Activated CD4-positive, alpha-beta T cell treated with anti-CD3 and anti-CD28 coated beads, Interleukin-2, amount 10 ng/mL, durations not matched to agents 7 days and 5 days (primary cell): ENCODE measurements at places on chromosomes 16 and 17.
A peak's percentile ranks its signal among the peaks of the same experiment; 100 is the strongest.

DNA sequence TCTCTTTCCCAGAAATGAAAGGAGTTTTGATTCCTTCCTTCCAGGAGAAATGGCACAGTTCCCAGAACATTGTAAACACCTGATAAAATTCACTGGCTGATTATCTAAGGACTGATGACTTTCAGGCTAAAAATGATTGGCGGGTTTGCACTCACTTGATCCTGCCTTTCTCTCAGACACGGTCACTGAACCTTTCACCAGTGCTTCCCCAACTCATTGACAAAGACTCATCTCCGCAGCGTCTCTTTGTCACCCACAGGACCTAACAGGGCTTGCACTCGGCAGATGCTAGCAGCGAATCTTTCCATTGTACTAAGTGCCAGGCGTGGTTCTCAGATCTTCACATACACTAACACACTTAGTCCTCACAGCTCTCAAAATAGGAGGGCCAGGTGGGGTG lies 7.3 kb upstream of the DHRS7C start:
- no peaks in the 10 kb centered on the region for H3K4me1 ChIP-seq
- no peaks in the 10 kb centered on the region for H3K36me3 ChIP-seq
- no peak overlapping the region for H3K4me3 ChIP-seq
- H3K27ac ChIP-seq = no peak overlapping the region

DNA sequence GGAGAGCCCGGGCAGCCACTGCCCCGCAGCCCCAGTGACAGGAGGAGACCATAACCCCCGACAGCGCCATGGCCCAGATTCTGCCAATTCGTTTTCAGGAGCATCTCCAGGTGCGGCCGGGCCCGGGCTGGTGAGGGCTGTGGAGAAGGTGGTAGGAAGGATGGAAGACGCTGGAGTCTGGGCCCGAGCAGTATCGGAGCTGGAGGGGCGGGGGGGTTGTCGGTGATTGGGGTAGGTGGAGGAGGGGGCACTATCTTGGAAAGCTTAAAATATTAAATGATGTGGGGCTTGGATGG lies 317 bp downstream of the CLTC start:
- peaks cover 18% of the 10 kb centered on the region for H3K36me3 ChIP-seq
- peak overlapping the region; percentile 99 for H3K27ac ChIP-seq
- DNase-seq = no peak
- no peaks in the 10 kb centered on the region for H3K27me3 ChIP-seq
- H3K4me1 ChIP-seq = peaks cover 57% of the 10 kb centered on the region

- H3K36me3 ChIP-seq = no peaks in the 10 kb centered on the region
- H3K27me3 ChIP-seq = no peaks in the 10 kb centered on the region
- no peak overlapping the region for H3K27ac ChIP-seq
- peak; percentile 32 for DNase-seq
- no peaks in the 10 kb centered on the region for H3K4me1 ChIP-seq
- no peak overlapping the region for H3K4me3 ChIP-seq
Observed at GRCh38 chr17:12180644-12181261, 160.1 kb downstream of the MAP2K4 start.

DNA sequence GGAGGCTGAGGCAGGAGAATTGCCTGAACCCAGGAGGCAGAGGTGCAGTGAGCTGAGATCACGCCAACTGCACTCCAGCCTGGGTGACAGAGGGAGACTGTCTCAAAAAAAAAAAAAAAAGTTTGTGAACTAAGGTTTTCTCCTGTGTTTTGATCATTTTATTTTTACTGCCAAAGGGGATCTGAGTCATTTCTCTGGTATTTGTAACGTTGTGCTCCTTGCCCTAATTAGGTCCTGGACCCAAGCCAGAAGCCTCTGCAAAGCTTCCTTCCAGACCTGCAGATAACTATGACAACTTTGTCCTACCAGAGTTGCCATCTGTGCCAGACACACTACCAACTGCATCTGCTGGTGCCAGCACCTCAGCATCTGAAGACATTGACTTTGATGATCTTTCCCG lies 32.1 kb downstream of the IST1 start:
- no peak for DNase-seq
- H3K27ac ChIP-seq = no peak overlapping the region
- peaks cover 15% of the 10 kb centered on the region for H3K4me1 ChIP-seq
- H3K4me3 ChIP-seq = no peak overlapping the region

DNA sequence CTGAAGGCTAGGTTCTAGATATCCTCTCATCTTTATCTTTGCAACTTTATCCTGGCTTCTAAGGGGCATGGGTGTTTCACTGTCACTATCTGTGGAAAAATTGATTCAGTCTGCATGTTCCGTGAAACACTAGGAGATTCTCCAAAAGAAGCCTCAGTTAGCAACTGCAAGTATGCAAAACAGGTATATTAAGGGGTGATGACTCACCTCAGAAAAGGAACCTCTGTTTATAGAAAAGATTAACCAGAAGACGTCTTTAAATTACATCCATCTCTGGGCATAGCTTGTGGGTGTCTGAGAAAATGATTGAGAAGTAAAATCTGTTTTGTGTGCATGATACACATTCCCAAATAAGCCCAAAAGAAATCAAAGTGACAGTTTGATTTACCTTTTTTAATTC lies 353.8 kb upstream of the HSBP1 start:
- no peaks in the 10 kb centered on the region for H3K36me3 ChIP-seq
- DNase-seq = no peak
- H3K27me3 ChIP-seq = no peaks in the 10 kb centered on the region
- H3K27ac ChIP-seq = no peak overlapping the region
- H3K4me1 ChIP-seq = no peaks in the 10 kb centered on the region

DNA sequence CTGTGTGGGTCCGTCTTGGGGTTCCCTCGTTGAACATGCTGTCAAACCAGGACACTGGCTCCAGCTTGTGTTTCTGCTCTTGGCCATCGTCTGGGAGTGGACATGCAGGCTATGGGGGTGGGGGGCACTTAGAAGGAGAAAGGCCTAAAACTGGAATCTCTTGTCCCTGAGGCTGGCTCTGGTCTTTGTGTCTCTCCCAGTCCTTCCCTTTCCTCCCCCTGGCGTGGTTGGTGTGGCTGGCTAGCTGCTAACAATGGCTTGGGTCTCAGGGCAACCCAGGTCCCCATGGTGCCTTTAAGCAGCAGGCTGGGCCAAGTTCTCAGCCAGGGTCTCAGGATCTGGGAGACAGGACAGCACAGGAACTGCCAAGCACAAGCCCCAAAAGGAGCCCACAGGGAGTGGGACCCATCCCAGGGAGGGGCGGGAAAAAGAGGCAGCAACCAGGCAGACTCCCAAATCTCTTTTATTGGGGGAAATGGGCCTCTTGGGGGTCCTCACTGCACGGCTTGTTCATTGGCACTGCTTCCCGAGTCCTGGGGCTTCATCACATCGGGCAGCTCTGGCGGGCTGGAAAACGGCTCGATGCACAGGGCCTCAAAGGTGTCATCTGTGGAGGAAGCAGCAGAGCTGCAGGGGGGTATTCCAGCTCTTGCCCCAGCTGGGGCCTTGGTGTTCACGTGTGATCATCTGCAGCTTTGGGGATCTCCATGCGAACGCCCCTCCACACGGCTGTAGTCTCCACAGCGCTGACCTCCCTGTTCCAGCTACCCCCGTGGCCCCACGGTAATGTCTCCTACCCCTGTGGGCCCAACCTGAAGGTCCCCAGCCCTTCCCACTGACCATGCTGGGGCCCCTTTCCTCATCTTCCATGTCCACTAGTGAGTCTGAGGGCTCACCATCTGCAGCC lies 5.3 kb downstream of the ELOB start:
- H3K27ac ChIP-seq = no peak overlapping the region
- no peak for DNase-seq
- peaks cover 55% of the 10 kb centered on the region for H3K36me3 ChIP-seq
- H3K4me3 ChIP-seq = no peak overlapping the region
- H3K4me1 ChIP-seq = peaks cover 21% of the 10 kb centered on the region

DNA sequence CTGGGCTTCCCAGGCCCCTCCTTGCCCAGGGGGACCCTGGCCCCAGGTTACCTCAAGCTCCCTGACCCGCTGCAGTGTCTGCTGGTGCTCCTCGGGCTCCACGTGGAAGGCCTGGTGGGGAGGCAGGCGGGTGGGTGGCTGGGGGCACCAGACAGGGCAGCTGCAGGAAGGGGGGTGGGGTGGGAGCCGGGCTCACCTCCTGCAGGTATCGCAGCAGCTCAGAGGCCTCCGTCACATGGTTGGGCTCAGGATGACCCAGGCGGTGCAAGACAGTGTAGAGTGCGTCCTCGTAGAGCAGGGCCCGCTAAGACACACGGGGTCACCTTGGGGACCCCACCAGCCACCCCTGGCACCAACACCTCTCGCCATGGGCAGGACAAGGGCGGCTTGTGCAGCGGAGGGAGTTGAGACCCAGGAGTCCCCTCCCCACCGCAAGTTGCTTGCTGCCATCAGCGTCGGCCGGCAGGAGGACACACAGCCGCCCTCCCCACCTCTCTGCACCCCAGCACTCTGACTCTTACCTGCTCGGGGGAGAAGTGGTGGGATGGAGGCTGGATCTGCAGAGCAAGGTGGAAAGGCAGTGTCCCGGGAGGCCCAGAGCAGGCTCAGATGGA lies 1.1 kb downstream of the UNC13D start:
- peaks cover 24% of the 10 kb centered on the region for H3K4me1 ChIP-seq
- H3K27me3 ChIP-seq = no peaks in the 10 kb centered on the region
- peak overlapping the region; percentile 95 for H3K4me3 ChIP-seq
- DNase-seq = peak; percentile 45
- H3K27ac ChIP-seq = peak overlapping the region; percentile 98

- no peak overlapping the region for H3K4me3 ChIP-seq
- no peaks in the 10 kb centered on the region for H3K4me1 ChIP-seq
- peaks cover 8% of the 10 kb centered on the region for H3K27me3 ChIP-seq
- H3K36me3 ChIP-seq = no peaks in the 10 kb centered on the region
- no peak for DNase-seq
- H3K27ac ChIP-seq = no peak overlapping the region
Observed at GRCh38 chr17:7823581-7824001, 10.4 kb upstream of the KDM6B start.

GRCh38 chr16:74448990-74449389 lies 27.7 kb upstream of the CLEC18B start:
- DNase-seq = no peak
- peaks cover 3% of the 10 kb centered on the region for H3K4me1 ChIP-seq
- H3K27ac ChIP-seq = no peak overlapping the region
- no peaks in the 10 kb centered on the region for H3K27me3 ChIP-seq
- no peak overlapping the region for H3K4me3 ChIP-seq

- no peak overlapping the region for H3K4me3 ChIP-seq
- H3K27ac ChIP-seq = no peak overlapping the region
- H3K27me3 ChIP-seq = no peaks in the 10 kb centered on the region
- peaks cover 2% of the 10 kb centered on the region for H3K4me1 ChIP-seq
Observed at GRCh38 chr17:61005358-61005757, 327.7 kb downstream of the BCAS3 start.

DNA sequence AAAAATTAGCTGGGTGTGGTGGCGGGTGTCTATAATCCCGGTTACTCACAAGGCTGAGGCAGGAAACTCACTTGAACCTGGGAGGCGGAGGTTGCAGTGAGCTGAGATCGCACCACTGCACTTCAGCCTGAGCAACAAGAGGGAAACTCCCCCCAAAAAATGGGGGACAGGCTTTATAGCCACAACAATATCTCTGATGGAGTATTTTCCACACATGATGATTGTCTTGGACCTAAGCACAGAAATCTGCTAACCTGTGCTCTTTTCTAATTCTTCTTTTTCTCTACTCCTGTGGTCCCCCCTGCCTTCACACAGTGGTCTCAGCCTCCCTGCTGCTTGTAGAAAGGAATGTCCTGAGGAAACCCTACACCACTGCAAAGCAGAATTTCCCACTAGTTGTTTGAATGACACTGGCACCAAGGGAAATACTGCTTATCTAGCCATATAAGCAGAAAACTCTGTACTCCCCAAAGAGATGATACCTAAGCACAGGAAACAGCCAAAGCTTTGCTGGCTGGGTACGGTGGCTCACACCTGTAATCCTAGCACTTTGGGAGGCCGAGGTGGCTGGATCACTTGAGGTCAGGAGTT lies 117.6 kb downstream of the USP31 start:
- H3K27ac ChIP-seq = no peak overlapping the region
- no peak for DNase-seq
- no peaks in the 10 kb centered on the region for H3K36me3 ChIP-seq
- no peaks in the 10 kb centered on the region for H3K4me1 ChIP-seq

DNA sequence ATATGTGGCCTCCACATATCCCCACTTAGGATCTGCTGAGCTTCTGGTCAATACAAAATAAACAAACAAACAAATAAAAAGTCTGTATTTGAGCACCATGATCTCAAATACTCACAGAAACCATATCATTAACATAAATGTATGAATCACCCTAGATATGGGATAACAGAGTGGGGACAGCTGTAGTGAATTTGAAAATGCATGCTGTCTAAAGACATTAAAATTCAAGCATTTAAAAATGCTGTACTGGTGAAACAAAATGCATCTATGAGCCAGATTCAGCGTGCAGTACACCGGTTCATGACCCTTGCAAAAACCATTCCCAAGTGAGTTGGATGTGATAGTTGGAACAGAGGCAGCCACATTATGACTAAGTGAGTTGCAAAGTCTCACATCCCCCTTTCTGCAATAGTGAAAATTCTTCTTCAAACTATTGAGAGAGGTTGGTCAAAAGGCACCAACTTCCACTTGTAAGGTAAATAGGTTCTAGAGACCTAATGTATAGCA lies 12.3 kb downstream of the GRIN2A start:
- no peaks in the 10 kb centered on the region for H3K4me1 ChIP-seq
- DNase-seq = no peak
- peaks cover 17% of the 10 kb centered on the region for H3K27me3 ChIP-seq
- no peak overlapping the region for H3K4me3 ChIP-seq
- no peaks in the 10 kb centered on the region for H3K36me3 ChIP-seq

- no peak overlapping the region for H3K27ac ChIP-seq
- no peak for DNase-seq
- no peak overlapping the region for H3K4me3 ChIP-seq
- H3K27me3 ChIP-seq = peaks cover under 1% of the 10 kb centered on the region
- H3K4me1 ChIP-seq = peaks cover 14% of the 10 kb centered on the region
Observed at GRCh38 chr17:56982312-56982711, 4.4 kb downstream of the SCPEP1 start.

DNA sequence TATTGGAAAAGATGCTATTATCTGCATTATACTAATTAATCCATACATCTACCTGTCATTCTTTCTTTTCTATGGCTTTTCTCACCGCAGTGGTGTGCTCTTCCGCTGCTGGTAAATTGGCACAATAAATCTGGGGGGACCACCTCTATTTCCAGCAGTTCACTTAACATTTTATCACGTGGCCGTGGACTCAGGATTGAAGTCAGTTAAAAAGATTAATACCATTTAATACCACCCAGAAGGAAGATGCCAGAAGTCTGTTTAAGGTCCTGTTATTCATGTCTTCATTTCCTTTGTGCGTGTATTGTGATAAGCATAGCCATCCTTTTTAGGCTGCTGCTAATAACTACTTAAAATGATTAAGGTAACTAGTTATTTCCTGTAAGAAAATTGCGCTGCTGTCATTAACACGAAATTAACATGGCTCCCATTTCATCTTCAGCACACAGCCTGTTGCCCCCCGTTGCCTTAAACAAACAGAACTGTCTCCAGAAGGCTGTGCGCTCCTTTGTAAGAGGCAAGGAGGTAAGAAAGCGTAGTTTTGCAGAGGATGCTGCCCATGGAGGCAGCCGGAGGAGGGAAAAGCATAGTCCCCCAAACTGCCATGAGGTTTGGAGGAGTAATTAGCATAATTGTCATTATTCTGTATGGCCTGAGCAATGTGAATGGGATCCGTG lies 414.4 kb downstream of the UTP18 start:
- H3K27me3 ChIP-seq = no peaks in the 10 kb centered on the region
- H3K4me3 ChIP-seq = no peak overlapping the region
- no peak for DNase-seq
- H3K36me3 ChIP-seq = no peaks in the 10 kb centered on the region
- H3K4me1 ChIP-seq = no peaks in the 10 kb centered on the region

GRCh38 chr17:79251824-79252223 lies 177.2 kb downstream of the ENGASE start:
- no peak for DNase-seq
- no peak overlapping the region for H3K4me3 ChIP-seq
- no peaks in the 10 kb centered on the region for H3K36me3 ChIP-seq
- H3K4me1 ChIP-seq = no peaks in the 10 kb centered on the region
- H3K27me3 ChIP-seq = peaks cover 1% of the 10 kb centered on the region
